ENCODE measurements at places on chromosomes 3 and 15.

- DNase-seq: no peak
Observed at GRCh38 chr3:19250959-19251610, 102.8 kb downstream of the KCNH8 start.

DNA sequence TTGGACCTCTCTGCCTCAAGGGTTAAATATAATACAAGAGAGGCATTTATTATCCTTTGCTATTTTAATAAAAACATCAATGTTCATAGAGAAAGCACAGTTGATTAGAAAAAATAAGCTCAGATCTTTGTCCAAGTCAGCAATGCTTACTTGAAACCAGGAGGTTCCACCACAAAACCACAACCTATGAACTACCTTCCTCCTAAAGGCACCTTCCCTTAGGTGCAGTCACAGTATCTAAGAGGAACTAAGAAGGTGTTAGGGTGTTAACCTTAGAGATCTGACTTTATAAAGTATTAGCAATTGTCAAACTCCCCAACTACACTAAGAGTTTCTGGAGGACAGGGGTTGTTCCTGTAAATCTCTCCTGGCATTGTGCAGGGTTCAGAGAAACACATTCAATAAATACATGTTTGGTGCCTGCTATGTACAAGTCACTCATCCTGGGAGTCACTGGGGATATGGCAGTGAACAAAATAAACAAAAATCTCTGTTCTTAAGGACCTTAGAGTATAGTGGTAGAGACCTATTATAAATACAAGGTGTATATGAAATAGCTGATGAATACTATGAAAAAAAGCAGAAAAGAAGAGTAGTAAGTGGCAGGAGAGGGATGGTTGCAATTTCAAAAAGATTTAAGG is 208.6 kb downstream of the NFKBIZ start:
- DNase-seq: no peak

DNA sequence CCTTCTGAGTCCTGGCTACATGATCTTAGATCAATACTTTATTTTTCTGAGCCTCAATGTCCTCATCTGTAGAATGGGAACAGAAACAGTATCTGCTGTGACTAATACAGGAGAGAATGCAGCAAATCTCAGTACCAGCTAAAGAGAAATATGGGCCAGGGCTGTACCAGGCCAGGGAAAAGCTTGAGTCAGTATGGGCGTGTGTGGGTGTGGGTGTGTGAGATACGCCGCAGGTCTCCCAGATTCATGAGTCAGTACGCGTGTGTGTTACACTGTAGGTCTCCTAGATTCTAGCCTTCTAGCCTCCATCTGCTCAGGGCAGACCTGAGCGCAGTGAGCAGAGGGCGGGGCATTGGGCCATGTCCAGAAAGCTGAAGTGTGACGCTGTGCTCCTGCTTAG is 15.2 kb downstream of the GNAI2 start:
- DNase-seq: no peak

DNA sequence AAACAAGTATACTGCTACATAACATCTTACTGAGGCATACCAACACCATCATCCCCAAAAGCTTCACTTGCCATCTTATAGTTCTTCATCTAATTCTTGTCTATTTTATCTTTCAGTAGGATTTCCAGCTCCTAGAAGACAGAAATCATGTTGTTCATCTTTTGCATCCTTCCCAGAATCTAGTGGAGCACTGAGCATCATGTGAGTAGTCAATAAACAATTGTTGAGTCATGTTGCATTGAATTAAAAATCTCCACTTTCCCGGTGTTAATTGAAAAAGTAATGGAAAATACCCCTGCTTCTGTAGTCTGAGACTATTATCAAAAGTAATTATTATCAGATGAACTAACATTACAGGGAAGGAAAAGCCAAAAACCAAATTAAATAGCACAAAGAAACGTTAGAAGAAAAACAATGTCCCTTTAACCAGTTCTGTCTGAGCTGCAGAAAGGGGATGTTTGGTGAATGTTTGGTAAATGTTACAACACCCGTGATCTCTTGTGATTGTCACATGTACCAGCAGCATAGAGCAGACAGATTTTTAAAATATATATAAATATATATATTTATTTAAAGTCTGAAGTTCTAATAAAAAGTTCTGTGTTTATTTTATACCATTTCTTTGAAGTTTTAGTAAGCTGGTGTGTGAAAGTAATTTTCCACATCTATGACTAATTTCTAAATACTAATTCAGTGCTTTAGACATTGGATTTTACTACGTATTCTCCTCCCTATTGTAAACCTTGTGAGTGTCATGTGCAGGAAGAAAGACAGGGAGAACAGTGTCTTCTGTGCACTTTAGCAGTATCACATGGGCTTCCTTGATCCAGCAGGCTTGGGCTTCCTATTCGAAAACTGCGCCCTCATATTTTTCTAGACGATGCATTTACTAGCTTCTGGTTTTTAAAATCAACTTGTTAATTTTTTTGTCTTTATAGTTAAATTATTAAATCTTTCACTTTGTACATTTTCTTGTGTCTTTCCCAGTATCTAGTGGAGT is 85.6 kb downstream of the RAP2B start:
- DNase-seq: no peak

DNA sequence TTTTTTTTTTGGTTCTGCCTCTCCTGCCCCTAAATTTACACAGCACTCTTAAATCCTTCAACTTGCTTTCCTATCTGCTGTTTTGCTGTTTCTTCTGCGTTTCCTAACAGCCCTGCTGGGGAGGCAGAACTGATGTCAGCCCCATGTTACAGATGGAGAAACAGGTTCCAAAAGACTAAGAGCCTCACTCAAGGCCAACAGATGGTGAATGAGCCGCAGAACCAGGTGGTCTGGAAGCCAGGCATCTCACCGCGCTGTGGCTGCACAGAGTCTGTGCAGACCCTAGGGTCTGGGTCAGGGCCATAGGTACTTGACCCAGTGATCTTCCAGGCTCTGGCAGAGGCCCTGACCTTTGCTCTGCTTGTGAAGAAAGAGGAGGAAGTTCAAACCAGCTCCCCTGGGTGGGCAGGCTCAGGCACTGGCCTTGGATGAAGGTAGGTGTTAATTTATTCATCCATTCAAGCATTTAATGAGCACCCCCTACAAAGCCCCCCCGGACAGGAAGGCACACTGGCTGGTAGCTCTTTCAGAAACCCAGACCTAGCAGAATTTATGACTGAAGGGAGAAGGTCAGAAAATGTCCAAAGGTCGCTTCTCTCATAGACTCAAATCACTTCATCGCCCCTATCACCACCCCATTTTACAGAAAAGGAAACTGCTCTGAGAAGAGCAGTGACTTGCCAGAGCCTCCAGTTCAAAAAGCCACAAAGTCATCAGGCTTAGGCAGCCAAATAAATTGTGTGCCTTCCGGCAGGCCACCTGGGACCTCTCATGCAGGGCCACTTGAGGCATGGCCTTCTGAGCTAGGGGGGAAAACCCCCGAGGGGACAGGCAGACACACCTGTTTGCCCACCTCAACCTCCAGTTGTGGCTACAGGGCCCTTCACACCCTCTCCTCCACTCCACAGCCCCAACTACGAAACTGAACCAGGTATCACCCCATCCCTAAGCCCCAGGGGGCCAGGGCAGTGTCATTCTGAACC is 2.7 kb downstream of the CHDH start:
- DNase-seq: no peak

DNA sequence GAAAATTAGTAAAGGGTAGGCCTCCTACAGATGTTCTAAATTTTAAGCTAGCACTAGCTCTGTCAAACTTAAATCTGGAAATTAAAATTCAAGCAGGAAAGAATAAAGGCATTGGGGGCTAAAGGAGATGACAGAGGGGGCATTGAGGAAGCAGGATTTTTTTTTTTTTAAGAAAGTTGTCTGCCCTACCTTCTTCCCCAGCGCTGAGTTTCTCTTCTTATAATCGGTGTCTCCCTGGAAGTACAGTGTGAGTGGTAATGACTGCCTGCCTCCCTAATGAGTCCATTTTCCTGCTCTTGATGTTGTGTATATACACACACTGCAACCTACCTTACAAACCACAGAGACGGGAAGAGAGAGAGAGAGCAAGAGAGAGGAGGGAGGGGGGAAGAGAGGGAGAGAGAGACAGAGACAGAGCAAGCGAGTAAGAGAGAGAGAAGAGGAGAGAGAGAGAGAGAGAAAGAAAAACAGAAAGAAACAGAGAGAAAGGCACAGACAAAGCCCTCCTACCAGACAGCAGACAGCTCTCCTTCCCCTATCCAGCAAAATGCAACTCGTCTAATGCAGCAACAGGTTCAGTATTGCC is 47.0 kb downstream of the ZBTB20 start:
- no peak for DNase-seq

Data from kidney (tissue), 22 donors.